Activated CD8-positive, alpha-beta T cell treated with anti-CD3 and anti-CD28 coated beads, Interleukin-2, amount 10 ng/mL, durations not matched to agents 7 days and 5 days (primary cell): ENCODE measurements at places on chromosomes 1 and 21. TPM values are rescaled to one million over a fixed set of nuclear protein-coding genes. Genes with fewer than 3 reads are reported as not detected.
A peak's percentile ranks its signal among the peaks of the same experiment; 100 is the strongest.

SNIP1 gene
- 24.1 TPM for total RNA-seq

GRCh38 chr1:167247754-167248153 is 27.1 kb downstream of the POU2F1 start:
- H3K27me3 ChIP-seq = no peaks in the 10 kb centered on the region
- peaks cover 15% of the 10 kb centered on the region for H3K36me3 ChIP-seq
- peaks cover 12% of the 10 kb centered on the region for H3K4me1 ChIP-seq

GRCh38 chr1:110174961-110175360 is 24.7 kb downstream of the SLC6A17 start:
- no peaks in the 10 kb centered on the region for H3K4me1 ChIP-seq
- H3K36me3 ChIP-seq = no peaks in the 10 kb centered on the region
- H3K27ac ChIP-seq = no peak overlapping the region
- DNase-seq = no peak
- H3K27me3 ChIP-seq = peaks cover 7% of the 10 kb centered on the region
- no peak overlapping the region for H3K4me3 ChIP-seq

PBX1 gene
- total RNA-seq = not detected

GRCh38 chr1:35563166-35563565 is 5.6 kb downstream of the NCDN start:
- H3K4me1 ChIP-seq = peaks cover 32% of the 10 kb centered on the region
- peaks cover 4% of the 10 kb centered on the region for H3K36me3 ChIP-seq
- DNase-seq = no peak
- peak overlapping the region; percentile 39 for H3K27ac ChIP-seq
- no peaks in the 10 kb centered on the region for H3K27me3 ChIP-seq

TDRD10 gene
- total RNA-seq = not detected

GRCh38 chr1:101820071-101820470 is 176.7 kb downstream of the OLFM3 start:
- H3K27me3 ChIP-seq = no peaks in the 10 kb centered on the region
- no peak overlapping the region for H3K27ac ChIP-seq
- H3K4me1 ChIP-seq = no peaks in the 10 kb centered on the region
- H3K4me3 ChIP-seq = no peak overlapping the region
- no peaks in the 10 kb centered on the region for H3K36me3 ChIP-seq

PLA2G2C gene
- total RNA-seq = not detected

RCSD1 gene
- total RNA-seq = 145 TPM

DNA sequence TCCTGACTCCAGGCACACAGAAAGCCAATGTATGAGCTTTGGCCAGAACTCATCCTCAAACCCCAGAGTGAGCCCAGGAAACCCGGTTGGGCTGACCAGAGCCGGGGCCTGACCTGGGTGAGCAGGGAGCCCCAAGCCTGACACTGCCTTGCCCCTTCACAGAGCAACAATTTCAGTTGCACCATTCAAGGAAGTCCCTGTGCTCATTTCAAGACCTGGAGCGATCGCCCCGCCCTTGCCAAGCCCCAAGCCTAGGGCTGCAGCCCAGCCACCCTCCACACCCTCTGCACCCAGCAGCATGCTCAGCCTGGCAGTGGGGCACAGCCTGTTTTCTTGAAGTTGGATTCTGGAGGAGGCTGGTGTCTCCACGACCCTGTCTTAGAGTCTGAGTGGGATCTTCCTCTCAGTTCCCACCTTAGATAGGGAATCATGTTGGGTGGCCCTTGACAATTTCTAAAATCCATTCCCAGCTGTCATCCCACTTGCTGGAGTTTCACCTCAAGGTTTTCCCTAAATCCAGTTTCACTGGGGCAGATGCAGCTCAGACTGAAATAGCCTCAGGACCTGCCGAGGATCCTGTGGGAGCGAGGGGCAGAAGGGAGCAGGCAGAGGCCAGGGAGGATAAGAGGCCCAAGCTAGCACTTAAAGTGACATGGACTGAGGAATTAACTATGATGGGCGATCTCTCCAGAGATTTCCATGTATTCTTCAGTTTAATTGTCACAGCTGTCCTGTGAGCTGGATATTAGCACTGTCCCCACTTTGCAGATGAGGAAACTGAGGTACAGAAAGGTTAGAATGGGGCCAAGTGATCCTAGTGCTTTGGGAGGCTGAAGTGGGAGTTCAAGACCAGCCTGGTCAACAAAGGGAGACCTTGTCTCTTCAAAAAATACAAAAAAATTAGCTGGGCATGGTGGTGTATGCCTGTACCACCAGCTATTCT is 2.5 kb downstream of the NBL1 start:
- H3K27me3 ChIP-seq = peaks cover 14% of the 10 kb centered on the region
- H3K36me3 ChIP-seq = peaks cover 2% of the 10 kb centered on the region
- H3K4me1 ChIP-seq = peaks cover 44% of the 10 kb centered on the region
- H3K27ac ChIP-seq = no peak overlapping the region
- peak overlapping the region; percentile 93 for H3K4me3 ChIP-seq
- peak; percentile 30 for DNase-seq
